ENCODE measurements at places on chromosomes 11 and 22. TPM values are rescaled to one million over a fixed set of nuclear protein-coding genes. Genes with fewer than 3 reads are reported as not detected.

DNA sequence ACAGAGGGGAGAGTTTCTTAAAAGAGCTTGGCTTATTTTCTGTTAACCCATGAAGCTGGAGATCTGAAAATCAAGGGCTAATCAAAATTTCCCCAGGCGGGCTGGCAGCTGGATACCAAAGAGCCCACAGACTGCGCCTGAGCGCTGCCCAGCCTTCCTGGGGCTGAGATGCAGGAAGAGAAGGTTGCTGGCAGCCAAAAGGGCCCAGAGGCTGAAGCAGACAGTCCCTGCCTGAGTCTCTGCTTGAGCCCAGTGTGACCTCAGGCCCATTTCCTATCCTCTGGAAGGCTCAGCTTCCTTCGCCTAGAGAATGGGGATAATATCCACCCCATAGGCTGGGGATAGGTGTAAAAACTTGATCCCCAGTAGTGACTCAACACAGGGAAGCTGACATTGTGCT is 49.1 kb downstream of the ARRB1 start:
- no peak for DNase-seq

SPON1 gene
- 48.5 TPM for total RNA-seq

DNA sequence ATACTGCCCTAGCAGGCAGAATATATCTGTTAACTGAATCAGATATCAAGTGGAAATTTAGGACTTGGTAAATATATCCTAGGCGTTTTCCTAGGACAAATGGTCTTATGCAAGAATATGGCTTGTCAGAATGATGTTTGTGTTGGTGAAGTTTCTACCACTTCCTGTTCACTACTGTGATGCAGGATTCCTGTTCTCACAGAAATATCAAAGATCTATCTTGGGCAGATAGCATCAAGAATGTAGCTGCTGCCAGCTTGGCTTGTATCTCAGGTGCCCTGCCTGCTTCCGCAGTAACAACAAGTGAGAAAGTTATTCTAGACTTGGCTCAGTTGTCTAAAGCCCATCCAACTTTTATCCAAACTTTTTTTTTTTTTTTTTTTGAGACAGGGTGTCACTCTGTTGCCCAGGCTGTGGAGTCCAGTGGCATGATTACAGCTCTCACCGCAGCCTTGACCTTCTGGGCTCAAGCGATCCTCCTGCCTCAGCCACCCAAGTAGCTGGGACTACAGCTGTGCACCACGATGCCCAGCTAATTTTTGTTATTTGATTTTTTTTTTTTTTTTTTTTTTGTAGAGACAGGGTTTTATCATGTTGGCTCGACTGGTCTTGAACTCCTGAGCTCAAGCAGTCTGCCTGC is 61.3 kb downstream of the PPME1 start:
- no peak for DNase-seq

ME3 gene
- total RNA-seq = 62.4 TPM

CHRM4 gene
- not detected for total RNA-seq

RAC2 gene
- 16.2 TPM for total RNA-seq

GRCh38 chr11:3218483-3219280 is at the start of gene MRGPRG:
Gene MRGPRG (minus strand): TSS chr11:3218813. CDS start chr11:3218813, 0 bp downstream.
- no peak for DNase-seq

DNA sequence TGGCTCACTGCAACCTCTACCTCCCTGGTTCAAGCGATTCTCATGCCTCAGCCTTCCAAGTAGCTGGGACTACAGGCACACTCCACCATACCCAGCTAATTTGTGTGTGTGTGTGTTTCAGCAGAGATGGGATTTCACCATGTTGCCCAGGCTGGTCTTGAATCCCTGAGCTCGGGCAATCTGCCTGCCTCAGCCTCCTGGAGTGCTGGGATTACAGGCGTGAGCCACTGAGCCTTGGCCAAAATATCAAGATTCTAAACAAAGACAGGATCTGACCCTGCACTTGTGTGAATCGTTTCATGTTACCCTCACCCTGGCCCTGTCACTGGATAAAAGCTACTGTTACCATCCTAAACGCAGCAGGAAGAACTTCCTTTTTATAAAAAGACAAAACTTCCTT is 15.6 kb upstream of the THY1 start:
- no peak for DNase-seq

DNA sequence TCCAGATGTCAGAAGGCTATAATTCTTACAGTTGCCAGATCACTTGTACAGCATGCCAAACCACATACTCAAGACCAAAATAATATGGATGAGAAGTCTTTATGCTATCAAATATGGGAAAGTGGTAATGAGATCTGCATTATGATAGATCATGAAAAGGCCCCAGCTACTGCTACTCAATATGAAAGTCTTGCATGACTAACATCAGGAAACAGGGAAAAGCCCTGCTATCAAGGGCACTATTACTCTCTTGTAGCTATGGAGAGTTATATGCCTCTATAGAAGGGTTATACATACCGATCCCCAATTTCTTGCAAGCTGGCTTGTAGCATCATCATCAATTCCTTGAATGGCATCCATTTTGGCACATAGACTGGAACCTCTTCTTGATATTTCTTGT is 30.2 kb upstream of the TMPRSS5 start:
- no peak for DNase-seq
